ENCODE measurements at places on chromosomes 1 and 21.

GRCh38 chr1:166197141-166197540 is 30.3 kb upstream of the FAM78B start:
- no peak for DNase-seq

DNA sequence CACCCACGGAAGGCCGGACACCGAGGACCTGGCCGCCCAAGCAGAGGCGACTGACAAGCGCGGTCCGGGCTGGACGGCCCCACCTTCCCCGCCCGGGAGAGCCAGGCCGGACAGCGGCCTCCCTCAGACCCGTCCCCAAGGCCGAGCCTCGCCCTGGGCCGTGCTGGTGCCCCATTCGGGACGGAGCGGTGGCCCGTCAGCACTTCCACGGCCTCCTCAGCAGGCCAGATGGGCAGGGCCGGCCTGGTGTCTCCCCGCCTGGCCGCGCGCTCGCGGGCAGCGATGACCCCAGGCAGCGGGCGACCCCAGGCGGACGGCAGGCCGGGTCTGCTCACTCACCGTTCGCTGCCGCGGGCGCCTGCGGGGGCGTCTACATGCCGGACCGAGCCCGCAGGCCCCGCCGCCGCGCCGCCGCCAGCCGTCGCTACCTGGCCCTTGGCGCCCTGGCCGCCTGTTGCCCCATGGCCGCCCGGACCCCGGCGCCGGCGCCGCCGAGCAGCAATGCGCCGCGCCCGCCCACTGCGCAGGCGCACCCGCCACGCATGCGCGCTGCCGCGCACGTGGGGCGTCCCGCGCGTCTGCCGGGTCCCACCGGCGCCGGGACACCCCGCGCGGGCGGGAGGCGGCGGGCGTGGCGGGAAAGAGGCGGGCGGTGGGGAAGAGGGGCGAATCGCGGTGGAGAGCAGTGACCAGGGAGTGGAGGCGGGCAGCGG is at the start of gene NADK:
Gene NADK (minus strand): TSS at position 521 of the 713 bp plus-strand sequence. CDS start 13,064 bp downstream, outside the sequence.
- peak; percentile 76 for DNase-seq

DNA sequence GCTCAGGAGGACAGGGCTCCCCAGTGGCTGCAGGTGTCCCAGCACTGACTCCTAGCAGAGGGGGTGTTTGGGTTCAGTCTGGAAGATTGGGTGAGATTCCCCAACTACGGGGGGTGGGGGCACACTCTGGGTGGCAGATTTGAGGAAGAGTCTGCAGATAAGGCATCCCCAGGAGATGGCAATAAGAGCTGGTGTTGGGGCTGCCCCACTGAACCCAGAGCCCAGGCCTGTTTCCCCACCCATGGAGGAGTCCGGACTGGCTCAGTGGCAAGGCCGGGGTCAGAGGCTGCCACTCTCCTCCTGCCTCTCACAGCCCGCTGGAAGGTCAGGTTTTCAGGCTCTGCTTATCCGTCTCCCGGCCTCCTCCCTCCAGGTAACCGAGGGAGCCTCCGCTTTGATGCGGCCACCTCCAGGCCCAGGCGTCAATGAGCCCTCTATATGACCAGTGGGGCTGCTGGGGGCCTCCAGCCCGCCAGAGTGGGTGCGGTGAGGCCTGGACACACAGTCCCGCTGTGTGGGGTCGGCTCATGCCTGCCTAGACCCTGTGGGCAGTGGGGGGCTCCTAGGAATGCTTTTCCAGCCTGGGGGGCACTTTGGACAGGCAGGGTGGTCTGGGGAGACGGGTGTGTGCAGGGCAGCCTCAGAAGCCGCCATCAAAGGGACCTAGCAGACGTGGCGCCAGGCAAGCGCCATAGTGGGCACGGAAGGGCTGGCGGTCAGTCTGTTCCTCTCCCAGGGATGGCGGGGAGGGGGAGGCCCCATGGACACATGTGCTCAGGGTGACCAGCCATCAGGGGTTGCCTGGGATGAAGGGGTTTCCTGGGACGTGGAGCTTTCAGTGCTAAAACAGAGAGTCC is 28.9 kb upstream of the RUNX3 start:
- no peak for DNase-seq

GRCh38 chr1:38991638-38992411 is 749 bp downstream of the AKIRIN1 start:
- peak; percentile 80 for DNase-seq

- no peak for DNase-seq
Measured at GRCh38 chr1:157856538-157856937, 14.9 kb upstream of the CD5L start.

DNA sequence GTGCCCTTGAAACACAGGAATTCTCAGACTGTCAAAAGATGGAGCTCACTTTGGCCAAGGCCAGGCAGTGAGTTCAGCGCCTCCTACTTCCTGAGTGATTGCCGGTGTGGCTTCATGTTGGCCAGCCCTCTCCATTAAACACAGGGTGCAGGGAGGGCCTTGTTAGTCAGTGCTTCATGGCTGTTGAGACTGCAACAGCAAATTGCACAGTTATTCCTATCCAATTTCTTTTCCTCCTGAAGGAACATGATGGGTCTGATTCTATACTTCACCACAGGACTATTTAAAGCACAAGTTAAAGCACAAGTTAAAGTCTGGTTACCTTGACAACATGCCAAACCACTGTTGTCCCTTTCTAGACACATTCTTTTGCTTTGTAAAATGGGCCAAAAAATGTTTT is 156.6 kb downstream of the SIPA1L2 start:
- DNase-seq, result peak; percentile 60

- no peak for DNase-seq
Measured at GRCh38 chr1:81409262-81409661, 391.5 kb upstream of the ADGRL2 start.

DNA sequence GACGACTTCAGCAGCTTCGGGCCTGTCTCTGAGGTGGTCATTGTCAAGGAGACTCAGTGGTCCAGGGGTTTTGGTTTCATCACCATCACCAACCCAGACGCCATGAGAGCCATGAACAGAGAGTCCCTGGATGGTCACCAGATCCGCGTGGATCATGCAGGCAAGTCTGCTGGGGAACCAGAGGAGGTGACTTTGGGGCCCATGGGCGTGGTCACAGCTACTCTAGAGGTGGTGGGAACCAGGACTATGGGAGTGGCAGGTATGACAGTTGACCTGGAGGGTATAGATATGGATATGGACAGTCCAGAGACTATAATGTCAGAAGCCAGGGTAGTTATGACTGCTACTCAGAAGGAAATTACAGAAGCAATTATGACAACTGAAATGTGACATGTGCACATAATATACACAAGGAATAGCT is 19.3 kb upstream of the METTL13 start:
- no peak for DNase-seq

DNA sequence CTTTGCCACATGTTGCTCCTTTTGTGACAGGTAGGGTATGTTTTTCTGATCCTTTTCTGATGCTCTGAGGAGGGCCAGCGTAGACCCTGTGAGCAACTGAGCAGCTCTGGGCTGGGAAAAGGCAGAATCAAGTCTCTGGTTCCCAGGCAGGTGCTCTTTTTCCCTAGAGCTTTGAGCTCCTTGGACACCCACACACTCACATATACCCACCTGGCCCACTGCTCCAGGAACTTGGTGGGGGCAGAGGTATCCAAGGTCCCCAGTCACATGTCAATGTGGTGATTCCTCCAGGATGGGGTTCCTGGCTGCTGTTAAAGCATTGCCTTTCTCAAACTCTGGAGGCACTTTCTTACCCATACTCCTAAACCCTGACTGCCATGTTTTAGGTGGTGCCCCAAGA is 5.4 kb downstream of the CD2 start:
- no peak for DNase-seq

GRCh38 chr1:2328676-2329455 is 62.5 kb downstream of the MORN1 start:
- no peak for DNase-seq
